ENCODE measurements at places on chromosomes 5 and 9.

GRCh38 chr9:16278326-16278999 is 592.0 kb downstream of the BNC2 start:
- DNase-seq, result no peak

- DNase-seq, result no peak
These were observed 2.5 kb upstream of the SPRY4 start for GRCh38 chr5:142327111-142327842.

- no peak for DNase-seq
These were observed 203.1 kb downstream of the ROR2 start for GRCh38 chr9:91746904-91747303.

DNA sequence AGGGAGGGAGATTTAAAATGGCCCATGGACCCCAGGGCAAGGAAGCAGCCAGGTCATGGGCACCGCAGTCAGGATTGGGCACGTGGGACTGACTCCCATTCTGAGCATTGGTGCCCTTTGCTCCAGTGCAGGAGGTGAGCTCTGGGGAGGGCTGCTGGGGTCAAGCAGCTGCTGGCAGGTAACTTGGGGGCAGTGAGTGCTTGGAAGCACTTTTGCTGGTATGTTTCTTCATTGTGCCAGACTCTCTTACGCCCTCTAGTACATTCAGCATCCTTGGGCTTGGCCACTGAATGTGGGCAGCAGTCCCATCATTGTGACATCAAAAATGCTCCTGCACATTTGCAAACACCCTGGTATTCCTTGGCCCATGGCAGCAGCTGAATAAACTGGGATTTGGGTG is 32.7 kb downstream of the PRRC2B start:
- DNase-seq, result no peak

GRCh38 chr5:181170996-181171395 is 23.6 kb downstream of the OR2V2 start:
- no peak for DNase-seq

DNA sequence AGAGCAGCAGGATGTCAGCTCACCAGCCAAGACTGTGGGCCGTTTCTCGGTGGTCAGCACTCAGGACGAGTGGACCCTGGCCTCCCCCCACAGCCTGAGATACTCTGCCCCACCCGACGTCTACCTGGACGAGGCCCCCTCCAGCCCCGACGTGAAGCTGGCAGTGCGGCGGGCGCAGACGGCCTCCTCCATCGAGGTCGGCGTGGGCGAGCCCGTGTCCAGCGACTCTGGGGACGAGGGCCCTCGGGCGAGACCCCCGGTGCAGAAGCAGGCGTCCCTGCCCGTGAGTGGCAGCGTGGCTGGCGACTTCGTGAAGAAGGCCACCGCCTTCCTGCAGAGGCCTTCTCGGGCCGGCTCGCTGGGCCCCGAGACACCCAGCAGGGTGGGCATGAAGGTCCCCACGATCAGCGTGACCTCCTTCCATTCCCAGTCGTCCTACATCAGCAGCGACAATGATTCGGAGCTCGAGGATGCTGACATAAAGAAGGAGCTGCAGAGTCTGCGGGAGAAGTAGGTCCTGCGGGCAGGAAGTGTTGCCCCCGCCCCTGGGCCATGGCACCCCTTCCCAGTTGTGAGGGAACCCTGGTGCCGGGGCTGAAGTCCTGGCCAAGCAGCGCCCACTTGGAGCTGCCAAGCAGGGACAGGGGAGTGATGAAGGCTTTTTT is 108.9 kb downstream of the WNK2 start:
- no peak for DNase-seq

DNA sequence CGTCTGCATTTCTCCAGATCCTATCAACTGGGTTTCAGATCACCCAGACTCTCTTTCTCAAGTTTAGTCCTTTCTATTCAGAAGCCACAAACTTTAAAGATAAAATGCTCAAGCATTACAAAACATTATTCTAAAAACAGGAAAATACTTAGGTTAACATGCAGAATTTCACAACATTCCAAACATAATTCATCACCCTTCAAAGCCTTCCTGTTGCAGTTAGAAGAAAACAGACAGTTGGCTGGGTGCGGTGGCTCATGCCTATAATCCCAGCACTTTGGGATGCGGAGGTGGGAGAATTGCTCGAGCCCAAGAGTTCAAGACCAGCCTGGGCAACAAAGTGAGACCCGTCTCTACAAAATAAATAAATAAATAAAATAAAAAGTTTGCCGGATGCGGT is 7.7 kb upstream of the OCLN start:
- DNase-seq, result no peak

DNA sequence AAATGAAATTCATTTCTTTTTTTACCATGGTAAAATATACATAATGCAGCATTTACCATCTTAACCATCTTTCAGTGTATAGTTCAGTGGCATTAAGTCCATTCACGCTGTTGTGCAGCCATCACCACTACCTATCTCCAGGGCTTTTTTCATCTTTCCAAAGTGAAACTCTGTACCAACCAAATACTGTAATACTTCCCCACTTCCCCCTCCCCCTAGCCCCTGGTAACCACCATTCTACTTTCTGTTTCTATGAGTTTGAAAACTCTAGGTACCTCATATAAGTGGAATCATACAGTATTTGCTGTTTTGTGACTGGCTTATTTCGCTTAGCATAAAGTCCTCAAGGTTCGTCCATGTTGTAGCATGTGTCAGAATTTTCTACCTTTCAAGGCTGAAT is 23.4 kb downstream of the SPAAR start:
- no peak for DNase-seq

DNA sequence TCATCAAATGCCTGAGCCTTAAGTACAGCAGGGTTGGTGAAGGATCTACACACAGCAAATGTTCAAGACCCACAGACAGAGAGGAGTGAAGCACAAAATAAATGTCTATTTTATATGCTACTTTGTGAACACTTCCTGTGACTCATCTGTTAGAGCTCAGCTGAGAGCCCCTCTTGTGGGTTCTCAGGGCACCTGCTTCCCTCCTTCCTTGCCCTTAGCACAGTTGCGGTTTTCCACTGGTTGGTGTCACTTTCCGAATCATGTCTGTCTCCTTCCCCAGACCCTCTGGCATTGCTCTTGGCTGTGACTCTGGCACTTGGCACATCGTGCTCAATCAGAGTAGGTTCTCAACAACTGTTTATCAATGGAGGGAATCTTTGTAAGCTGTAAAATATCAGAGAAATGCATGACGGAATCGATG is 128.5 kb upstream of the STC2 start:
- DNase-seq, result no peak

- DNase-seq, result no peak
These were observed 7.3 kb upstream of the ROPN1L start for GRCh38 chr5:10434392-10434791.

DNA sequence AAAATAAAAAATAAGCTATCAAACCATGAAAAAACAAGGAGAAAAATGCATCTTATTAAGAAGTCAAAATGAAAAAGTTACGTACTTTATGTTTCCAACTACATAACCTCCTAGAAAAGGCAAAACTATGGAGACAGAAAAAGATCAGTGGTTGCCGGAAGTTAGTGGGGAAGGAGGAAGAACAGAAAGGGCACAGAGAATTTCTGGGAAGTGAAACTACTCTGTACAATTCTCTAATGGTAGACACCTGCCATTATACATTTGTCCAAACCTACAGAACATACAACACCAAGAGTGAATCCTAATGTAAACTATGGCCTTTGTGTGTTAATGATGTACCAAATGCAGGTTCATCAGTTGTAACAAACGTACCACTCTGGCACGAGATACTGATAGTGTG is 25.3 kb downstream of the SMU1 start:
- no peak for DNase-seq

- no peak for DNase-seq
These were observed 612.0 kb upstream of the CLINT1 start for GRCh38 chr5:158470764-158471534.

- no peak for DNase-seq
These were observed 89.6 kb upstream of the FCN2 start for GRCh38 chr9:134791009-134791408.

DNA sequence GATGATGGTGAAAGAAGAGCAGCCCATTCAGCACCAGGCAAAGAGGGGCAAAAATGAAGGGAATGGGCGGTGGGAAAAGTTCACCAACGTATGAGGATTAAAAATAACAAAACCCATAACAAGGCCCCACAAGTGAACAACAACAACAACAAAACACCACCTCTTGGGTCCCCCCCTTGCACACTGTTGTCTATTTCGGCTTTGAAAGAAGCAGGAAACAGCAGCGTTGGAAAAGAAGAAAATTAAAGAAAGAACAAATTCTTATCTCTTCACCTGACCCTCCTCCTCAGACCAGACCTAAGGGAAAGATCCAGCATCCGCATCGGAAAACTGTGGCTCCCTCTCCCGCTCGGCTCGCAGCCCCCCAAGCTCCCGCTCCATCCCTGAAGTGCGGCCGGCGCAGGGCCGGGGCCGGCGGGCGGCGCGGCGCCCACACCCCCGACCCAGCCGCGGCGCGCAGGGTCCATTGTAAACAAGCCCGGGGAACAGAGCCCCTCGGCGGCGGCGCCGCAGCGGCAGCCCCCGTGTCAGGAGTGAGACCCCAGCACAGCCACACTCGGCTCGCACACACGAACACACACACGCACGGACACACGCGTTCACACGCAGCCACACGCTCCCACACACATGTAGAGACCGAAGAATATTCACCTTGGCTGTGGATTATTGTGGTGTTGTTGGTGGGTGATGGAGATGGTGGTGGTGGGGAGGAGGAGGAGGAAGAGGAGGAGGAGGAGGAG is 535 bp downstream of the RFX3 start:
- no peak for DNase-seq

GRCh38 chr9:129141066-129142041 is 30.1 kb downstream of the PTPA start:
- no peak for DNase-seq

DNA sequence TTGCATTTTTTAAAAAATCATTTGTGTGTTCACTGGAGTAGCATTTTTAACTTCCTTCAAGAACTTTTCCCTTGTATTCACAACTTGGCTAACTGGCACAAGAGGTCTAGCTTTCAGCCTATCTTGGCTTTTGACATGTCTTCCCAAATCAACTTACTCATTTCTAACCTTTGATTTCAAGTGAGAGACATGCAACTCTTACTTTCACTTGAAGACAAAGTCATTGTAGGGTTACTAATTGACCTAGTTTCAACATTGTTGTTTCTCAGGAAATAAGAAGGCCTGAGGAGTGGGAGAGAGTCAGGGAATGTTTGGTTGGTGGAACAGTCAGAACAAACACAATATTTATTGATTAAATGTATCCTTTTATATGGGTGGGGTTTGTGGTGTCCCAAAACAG is 95.0 kb upstream of the C9orf72 start:
- no peak for DNase-seq

- no peak for DNase-seq
These were observed 17.9 kb downstream of the ZFR start for GRCh38 chr5:32426440-32427151.

DNA sequence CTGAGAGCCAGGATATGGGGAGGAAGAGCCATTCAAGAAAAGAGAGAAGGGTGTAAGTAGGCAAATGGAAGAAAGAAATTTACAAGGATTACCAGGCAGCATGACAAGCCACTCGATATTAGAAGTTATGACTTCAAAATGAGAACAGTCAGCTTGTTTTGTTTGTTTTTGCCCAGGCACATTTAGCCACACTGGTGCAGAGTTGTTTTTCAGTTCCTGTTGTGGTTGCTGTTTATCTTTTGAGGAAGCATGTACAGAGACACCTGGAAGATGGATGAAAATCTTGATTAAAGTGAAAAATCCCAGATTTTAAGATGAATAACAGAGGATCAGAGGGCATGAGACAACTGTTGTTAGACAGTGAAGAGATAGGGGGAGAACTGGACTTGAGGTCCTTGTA is 199.1 kb downstream of the MTRR start:
- no peak for DNase-seq

GRCh38 chr5:137630216-137630971 is 105.5 kb downstream of the KLHL3 start:
- no peak for DNase-seq

GRCh38 chr5:146682899-146683532 is 167.0 kb upstream of the GPR151 start:
- DNase-seq, result no peak

- DNase-seq, result no peak
These were observed 83.9 kb downstream of the DCP2 start for GRCh38 chr5:113060408-113061025.

- no peak for DNase-seq
These were observed 130.9 kb downstream of the CD180 start for GRCh38 chr5:67065696-67066095.

GRCh38 chr9:23447166-23447565 is 378.9 kb downstream of the ELAVL2 start:
- no peak for DNase-seq

DNA sequence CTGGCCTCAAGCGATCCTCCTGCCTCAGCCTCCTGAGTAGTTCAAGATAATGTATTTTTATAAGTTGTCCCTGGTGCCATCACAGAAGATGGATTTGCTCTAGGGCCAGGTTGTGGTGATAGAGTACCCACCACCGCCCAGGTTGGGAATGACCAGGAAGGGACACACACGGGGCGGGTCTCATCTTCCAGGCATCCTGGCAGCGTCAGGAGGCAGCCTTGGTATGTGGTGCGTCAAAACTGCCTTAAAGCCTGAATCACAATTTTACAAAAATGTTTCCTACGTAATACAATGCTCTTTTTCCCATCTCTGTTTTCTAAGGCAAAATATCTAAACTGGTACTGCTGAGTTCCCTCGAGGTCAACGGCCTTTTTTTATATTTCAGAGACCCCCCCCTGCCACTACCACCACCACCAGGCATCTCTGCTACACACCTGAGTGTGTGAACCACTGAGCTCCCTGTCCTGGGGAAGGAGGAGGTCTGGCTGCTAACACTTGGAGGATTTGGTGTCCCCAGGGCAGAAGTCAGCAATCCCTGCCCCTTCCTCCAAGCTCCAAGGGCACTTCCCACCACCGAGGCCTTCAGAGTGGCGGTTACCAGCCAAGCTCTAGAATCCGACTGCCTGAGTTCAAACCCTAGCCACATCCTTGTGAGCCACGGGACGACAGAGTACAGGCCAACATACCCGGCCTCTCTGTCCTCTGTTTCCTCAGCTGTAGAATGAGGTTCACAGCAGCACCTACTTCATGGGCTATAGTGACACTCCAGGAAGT is 47.3 kb downstream of the SLC6A7 start:
- no peak for DNase-seq

- no peak for DNase-seq
These were observed 168.1 kb downstream of the SNCAIP start for GRCh38 chr5:122480146-122480545.

DNA sequence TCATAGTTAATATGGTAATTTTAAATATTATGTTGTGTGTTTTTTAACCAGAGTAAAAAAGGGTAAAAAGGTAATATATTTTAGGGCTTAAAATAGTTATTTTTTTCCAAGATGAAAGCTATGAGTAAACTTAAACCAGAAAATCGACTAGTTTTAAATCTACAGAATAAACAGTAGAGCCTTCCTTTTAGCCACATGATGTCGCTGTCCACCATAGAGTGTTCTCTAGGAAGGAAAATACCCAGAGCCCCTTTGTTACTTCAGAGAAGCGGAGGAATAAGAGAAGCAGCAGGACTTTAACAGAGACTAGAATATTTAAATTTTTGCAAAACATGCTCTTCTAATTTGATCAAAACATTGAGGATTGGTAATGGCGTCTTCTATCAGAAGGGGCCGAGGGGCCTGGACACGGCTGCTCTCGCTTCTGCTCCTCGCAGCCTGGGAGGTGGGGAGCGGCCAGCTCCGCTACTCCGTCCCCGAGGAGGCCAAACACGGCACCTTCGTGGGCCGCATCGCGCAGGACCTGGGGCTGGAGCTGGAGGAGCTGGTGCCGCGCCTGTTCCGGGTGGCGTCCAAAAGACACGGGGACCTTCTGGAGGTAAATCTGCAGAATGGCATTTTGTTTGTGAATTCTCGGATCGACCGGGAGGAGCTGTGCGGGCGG is at the start of gene PCDHA2:
PCDHA2 (plus strand) TSS at position 258 of the 664 bp plus-strand sequence.
- no peak for DNase-seq

Measured in NCI-H774 (cell line).